ENCODE measurements at places on chromosomes 2 and 18.

GRCh38 chr2:17068021-17068420 is 402.4 kb upstream of the CYRIA start:
- DNase-seq, result no peak

GRCh38 chr2:127642706-127643438 is 3.1 kb upstream of the GPR17 start:
- no peak for DNase-seq

- DNase-seq, result no peak
Measured at GRCh38 chr2:10477443-10478297, 29.5 kb upstream of the ODC1 start.

DNA sequence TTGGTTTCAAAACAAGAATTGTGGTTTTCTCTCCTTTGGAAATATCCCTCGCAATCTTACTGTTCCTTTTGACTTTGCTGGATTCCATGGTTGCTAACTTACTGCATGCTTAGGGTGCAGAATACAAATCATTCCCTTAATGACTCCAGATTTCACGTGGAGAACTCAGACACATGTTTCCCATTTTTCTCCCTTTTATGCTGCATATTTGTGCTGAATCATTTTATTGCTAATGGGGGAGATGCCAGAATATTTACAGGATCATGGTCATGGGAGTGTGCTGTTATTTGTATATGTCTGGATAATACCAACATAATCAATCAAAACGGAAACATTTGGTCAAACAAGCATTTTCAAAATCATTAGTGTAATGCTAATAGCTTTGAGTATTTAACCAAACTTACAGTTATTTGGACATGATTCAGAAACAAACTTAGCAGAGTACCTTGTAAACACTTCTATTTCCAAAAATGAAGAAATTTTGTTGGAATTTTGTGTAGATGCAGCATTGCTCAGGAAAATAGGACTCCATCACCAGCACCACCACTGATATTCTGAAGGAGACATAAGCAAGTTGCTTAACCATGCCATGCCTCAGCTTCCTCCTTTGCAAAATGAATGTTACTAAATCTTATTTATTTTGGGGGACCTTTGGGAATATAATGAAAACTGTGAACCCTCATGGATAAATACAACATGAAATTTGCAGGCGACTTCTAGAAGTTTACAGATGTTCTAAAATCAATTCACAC is 122.5 kb upstream of the RND3 start:
- DNase-seq, result no peak

GRCh38 chr2:241673189-241673663 is 13.4 kb downstream of the DTYMK start:
- no peak for DNase-seq

DNA sequence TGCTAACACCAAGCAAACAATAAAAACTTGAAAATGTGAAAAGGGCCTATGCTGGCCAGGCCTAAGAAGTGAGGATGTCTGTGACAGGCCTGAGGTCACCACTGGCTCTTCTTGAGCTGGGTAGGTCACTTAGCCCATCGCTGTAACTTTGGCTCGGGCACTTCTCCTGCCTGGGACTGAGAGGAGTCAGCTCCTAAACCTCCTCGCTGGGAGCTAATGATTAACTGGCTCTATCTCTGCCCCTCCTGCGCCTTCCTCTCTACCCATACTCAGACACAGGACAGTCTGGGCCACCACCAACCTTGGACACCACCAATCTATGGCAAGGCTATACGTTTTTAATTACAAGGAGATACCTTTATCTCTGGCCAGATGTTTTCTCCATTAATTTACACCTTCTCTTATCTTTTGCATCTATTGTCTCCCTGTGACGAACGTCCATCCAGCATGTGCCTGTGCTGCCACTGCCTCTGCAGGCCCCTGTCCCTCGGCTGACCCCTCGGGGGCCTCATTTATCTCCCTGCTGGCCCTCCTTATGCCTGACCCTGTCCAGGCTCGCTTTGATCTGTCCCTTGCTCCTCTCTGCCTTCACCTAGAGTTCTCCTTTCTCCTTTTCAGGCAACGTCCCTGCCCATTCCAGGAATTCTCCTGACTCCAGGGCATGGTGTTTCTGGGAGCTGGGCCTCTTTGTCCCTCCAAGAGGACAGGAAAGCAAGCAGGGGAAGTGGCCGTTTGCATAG is 149.1 kb upstream of the GATA6 start:
- no peak for DNase-seq

DNA sequence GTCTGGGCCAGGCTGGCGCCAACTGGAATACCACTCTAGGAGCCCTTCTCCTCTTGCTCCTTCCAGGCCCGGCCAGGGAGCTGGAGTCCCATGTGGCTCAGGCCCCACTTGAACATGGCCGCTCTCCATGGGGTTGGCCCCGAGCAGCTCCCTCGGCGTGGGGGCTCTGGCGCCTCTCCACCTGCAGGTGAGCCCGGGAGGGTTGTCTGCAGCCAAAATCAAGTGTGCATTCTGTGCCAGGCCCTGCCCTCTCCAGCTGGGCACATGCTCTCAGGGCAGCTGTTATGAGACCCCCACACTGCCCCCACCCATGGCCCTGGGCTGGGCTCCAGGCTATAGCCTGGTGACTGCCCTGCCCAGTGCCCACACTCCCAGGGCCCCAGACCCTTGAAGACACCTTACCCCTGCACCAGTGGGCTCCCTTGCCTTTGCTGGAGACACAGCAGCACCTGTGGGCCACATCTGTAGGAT is 45.8 kb upstream of the HS6ST1 start:
- DNase-seq, result no peak

- DNase-seq, result no peak
Measured at GRCh38 chr18:74563999-74564398, 29.7 kb downstream of the CNDP1 start.

- peak; percentile 54 for DNase-seq
Measured at GRCh38 chr2:84849271-84849952, 31.5 kb downstream of the TRABD2A start.

- no peak for DNase-seq
Measured at GRCh38 chr18:77164763-77165485, 32.3 kb upstream of the MBP start.

DNA sequence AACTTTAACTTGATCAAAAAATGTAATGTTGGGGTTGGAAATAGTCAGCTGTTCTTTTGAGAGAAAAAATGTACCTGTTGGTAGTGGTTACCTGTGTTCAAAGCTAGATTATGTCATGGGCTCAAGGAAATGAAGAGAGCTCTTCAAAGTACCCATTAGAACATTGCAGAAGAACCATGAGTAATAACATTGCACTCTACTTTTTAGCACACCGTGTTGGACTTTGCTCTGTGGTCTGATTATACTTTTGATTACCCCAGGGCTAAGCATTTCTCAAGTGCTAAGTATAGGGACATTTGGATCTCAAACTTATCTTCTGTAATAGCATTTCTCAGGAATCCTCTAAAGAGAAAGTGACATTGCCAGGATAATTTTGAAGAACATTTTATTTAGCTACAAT is 1122.8 kb upstream of the CELF4 start:
- DNase-seq, result no peak

Data from stimulated activated CD4-positive, alpha-beta T cell treated with anti-CD3 and anti-CD28 coated beads, Interleukin-2, amount 100 ng/mL, for 4 hours (primary cell).